ENCODE measurements at places on chromosomes 2 and 18.

DNA sequence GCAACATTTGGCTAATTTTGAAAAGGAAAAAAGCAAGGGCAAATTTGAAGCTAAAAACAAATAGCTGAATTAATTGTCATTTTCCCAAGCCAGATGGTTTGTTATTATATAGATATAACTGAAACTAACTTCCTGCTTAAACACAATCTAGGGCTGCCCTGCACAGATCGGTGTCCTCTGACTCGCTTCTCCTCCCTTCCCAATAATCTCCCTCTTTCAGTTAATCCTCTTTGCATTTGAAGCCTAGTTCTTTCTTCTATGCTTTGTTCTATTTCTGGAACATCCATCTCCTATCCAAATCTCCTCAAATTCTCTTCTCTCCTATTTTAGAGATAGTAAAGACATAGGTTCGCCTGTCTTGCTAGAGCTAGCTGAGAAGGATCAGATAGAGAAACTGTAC, 328.1 kb downstream of the SLC8A1 start:
- DNase-seq: no peak

GRCh38 chr2:119025013-119025412, 83.0 kb downstream of the MARCO start:
- no peak for DNase-seq

- no peak for DNase-seq
Observed at GRCh38 chr2:105919826-105920225, 175.1 kb downstream of the NCK2 start.

GRCh38 chr2:113840518-113840917, 49.4 kb upstream of the ACTR3 start:
- no peak for DNase-seq

DNA sequence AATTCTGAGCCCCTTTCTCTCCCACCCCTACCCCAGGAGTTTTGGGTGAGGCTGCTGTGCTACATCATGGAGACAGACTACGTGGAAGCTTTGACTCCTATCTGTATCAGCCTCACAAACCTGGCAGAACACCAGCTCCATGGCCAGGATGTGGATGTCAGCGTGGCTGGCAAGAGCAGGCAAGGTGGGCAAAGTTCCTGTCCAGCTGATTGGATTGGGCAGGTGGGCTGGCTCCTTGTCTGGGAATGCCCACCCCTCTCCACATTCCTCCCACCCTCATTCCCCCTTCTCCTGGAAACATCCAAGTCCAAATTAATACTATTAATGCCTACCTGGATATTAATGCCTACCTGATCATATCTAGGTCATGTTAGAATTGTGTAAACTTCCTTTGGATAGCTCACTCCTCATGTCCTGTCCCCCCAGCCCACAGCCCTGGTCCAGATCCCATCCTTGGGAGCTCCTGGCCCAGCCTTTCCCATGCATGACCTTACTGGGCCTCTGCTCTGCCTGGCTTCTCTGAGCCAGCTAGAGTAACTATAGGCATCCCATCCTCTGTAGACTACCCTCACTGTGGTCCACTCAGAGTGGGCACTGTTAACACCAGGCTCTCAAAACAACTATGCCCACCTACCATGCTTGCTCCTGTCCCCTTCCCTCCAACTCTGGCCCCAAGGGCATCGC, 24.1 kb downstream of the MROH2A start:
- DNase-seq: no peak

DNA sequence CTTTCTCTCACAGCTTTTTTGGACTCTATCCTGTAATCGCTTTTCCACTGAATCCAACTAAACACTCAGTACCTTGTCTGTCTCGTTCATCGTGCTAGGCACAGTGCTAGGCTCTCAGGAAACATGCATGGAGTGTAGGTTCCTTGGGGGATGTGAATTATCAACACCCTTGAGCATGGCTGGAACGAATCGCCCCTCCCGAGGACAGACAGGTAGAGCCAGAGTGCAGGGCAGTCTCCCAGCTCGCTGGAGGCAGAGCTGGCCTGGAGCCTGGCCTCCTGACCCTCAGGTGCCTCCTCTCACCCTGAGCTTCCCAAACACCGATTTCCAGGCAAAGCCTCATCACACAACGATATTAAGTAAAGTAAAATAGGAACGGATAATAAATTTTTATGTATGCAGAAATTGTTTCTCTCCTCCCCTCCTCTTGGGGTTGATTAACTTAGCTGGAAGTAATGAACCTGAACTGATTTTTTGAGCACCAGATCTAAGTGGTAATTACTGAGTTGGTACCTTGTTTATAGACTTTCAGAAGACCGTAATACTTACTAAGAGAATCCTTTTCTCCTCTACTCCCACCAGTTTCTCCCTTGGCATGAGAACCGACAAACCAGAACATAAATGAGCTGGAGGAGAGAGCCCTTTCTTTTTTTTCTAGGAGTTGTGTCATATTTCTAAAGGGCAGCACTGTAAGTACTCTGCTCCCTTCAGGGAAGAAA, 90.5 kb downstream of the MSH2 start:
- DNase-seq: no peak

- DNase-seq: no peak
Observed at GRCh38 chr2:40173276-40173675, 278.6 kb downstream of the SLC8A1 start.

- DNase-seq: peak; percentile 74
Observed at GRCh38 chr2:20223407-20224163, 1.3 kb downstream of the SDC1 start.

DNA sequence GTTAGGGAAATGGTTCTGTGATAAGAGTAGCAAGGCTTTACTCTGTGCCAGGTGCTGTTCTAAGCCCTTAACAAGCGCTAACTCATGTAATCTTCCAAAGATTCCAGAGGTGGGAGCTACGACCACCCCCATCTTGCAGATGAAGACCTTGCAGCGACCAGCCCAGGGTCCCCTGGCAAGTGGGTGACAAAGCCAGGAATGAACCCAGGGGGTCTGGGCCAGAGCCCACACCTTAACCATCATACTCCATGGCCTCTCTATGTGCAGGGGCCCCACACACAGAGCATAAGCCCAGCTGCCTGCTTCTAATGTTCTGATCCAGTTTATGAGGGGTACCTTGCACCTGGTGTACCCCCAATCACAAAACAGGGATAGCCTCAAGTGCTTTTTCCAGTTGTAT, 105.3 kb downstream of the ZBTB7C start:
- DNase-seq: no peak

GRCh38 chr2:27954221-27954673, 63.7 kb downstream of the BABAM2 start:
- DNase-seq: no peak

DNA sequence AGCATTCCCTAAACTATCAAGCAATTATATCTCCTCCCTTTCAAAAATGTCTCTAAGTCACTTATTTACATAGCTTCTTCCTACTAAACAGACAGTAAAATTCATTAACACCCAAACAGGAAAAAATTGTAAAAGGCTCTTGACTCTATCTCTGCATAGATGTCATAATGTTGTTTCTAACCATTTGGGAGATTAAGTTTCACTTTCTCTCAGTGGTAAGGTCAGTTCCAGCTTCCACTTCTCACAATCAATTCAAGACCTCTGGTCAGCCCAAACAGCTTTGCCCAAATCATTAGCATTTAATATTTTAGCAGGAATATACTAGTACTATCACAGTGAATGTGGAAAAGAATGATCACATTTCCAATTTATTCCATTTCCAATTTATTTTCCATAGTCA, 374.3 kb upstream of the MC4R start:
- no peak for DNase-seq

GRCh38 chr2:182897137-182897536, 30.7 kb upstream of the FRZB start:
- no peak for DNase-seq

DNA sequence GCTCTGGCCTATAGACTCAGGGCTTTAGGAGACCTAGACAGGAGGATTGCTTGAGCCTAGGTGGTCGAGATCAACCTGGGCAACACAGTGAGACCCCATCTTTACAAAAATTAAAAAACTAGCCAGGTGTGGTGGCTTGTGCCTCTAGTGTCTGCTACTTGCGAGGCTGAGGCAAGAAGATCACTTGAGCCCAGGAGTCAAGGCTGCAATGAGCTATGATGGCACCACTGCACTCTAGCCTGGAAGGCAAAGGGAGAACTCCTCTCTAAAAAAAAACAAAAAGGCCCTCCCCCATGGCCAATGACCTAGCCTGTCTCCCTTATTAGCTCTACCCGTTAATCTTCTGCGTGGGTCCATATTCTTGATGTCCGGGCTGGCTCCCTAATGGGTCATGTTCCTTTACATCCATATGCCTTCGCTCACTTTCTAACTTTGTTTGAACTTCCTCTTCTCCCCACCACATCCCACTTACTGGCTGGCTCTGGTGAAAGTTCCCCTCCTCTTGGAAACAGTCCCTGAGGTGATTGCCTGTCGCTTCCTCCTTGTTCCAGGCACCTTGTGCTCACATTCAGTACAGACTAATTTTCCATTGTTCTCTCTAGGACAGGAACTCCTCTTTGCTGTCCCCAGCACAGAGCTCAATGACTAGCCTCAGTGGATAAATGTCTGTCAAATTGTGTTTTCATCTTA, 103.0 kb downstream of the AFF3 start:
- no peak for DNase-seq

DNA sequence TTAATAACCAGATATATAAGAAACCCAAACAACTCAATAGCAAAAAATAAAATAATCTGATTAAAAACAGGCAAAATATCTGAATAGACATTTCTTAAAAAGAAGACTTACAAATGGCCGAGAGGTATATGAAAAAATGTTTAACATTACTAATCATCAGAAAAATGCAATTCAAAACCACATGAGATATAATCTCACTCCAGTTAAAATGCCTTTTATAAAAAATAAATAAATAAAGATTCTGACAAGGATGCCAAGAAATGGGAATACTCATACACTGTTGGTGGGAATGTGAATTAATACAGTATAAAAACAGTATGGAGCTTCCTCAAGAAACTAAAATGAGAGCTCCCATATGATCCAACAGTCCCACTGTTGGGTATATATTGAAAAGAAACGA, 33.9 kb upstream of the BMP10 start:
- DNase-seq: no peak

GRCh38 chr18:58697146-58697545, 25.9 kb downstream of the MALT1 start:
- no peak for DNase-seq

DNA sequence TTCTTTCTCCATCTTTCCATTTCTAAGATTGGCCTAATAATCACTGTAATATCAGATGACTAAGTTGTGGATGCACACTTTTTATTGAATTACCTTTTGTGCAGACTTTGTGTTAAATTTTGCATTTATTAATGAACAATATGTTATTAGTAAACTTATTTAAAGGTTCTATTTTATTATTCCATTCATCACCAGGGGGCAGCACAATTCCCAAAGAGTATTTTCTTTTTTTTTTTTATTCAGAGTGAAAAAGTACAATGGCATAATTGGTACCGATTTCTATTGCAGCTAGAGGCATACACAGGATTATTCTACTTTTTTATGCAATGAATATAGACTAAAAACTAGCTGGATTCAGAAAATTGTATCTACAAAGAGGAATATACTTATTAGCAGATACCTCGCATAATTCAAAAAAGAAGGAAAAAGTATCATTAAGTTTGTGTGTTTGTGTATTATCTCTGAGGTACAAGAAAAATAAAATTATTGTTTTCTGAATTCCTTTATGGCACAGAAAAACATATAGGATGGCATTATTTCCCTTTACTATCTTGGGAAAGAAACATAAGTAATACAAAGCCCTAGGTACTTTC, 390.6 kb downstream of the ERBB4 start:
- peak; percentile 36 for DNase-seq

DNA sequence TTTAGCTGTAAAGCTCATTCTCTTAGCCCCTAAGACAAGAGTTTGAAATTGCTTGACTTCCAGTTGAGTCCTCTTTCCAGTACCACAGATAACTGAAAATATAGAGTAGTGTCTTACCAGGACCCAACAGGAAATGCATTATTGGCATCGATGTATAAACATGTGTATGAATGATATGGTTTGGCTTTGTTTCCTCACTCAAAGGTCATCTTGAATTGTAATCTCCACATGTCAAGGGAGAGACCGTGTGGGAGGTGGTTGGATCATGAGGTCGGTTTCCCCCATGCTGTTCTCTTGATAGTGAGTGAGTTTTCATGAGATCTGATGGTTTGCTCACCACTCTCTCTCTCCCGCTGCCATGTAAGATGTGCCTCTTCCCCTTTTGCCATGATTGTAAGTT, 745.0 kb downstream of the TMEM182 start:
- no peak for DNase-seq

GRCh38 chr18:30676053-30676480, 366.5 kb downstream of the DSC3 start:
- peak; percentile 12 for DNase-seq

DNA sequence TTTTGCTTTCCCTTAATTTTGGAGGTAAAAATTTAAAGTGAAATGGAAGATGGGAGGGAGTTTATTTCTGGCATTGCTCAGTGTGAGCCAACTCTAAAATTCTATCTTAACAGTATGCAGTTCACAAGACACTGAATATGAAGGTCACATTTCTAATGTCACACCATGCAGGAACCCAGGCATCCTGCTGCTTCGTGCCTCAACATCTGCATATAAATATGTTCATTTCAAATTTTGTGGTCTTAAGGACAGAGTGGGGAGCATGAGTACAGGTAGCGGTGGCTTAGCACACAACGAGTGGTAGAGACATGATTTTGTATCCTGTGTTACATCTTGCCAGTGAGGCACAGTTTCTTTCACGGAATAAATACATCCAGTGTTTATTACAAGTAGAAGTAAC, 102.4 kb downstream of the ARL4C start:
- DNase-seq: no peak

GRCh38 chr18:79203017-79203605, 133.9 kb downstream of the ATP9B start:
- DNase-seq: no peak

DNA sequence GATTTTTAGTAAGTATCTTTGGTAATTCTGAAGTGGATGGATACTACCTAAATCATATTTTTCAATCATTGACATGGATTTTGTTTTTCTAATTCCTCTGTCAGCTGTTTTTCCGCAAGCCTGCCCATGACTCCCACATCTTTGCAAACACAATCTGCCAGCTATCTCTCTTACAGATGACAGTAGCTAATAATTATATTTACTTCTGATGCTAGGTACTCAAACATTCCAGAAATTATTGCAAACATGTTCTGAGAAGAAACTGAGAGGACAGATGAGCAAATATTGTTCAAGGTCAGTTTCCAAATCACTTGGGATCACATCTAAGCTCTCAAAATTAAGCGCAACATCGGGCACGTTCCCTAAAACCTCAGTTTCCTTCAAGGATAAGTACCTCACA, 270.0 kb upstream of the CDH19 start:
- no peak for DNase-seq
